ENCODE measurements at places on chromosomes 1 and 21. TPM values are rescaled to one million over a fixed set of nuclear protein-coding genes. Genes with fewer than 3 reads are reported as not detected.

UBL4B gene
- not detected for total RNA-seq

FCGR1A gene
- total RNA-seq, result not detected

WNT2B gene
- 0.23 TPM for total RNA-seq

FAM167B gene
- not detected for total RNA-seq

ACKR1 gene
- not detected for total RNA-seq

RHD gene
- total RNA-seq, result not detected

COL9A2 gene
- not detected for total RNA-seq

NUDT17 gene
- total RNA-seq, result 5.1 TPM

RIT1 gene
- 58.6 TPM for total RNA-seq

Measured in Caki2 (cell line).